ENCODE measurements at places on chromosomes 7 and 10.

DNA sequence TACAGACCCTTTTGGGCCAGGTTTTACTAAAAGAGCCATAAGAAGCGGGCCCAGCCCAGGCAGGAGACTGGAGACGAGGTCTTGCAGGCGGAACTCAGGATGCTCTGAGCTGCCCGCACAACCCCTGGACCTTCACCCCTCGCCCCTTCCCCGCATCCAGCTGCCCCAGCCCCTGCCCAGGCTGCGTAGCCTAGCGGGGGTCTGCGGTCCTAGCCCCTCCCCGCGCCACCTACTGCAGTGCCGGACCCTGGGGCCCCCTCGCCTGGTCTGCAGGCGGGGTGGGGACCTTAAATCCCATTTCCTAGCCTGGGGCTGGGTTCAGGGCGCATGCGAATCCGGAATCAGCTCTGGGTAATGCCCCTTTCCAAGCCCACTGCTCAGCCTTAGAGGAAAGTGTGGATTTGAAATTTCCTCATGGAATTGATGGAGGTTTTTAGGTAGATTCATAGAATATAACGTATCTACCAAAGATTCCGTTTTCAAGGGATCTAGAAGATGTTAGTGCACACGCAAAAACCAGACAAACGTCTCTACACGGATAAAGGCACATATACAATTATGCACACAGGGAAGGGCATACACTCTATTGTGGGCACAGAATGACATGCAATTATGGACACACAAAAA lies 546 bp upstream of the HOXA3 start:
- no peak for DNase-seq

DNA sequence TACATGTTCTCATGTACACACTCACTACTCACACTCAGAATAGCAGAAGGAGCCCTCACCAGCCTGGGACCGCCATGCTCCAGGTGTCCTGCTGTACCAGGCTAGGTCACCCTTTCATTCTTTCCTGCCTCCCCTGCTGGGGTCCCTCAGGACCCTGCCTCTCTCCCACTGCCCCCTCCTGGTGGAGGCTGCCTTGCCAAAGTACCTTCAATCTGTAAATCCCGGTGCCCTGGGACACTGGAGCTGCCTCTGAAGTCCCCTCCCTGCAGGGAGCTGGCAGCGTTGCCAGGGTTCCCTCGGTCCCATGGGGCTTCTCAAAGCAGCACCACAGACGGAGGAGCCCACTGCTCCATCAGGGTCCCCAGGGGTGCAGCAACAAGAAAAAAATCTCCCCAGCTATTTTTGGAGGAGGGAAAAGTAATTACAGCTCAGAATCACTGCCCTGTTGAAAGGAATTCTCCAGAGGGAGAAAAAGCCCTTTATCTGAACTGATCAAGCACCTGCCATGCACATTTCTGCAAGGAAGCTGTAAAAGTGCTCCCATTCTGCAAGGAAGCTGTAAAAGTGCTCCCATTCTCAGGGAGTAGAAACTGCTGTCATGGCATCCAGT lies 259.9 kb downstream of the PTPRN2 start:
- DNase-seq: no peak

DNA sequence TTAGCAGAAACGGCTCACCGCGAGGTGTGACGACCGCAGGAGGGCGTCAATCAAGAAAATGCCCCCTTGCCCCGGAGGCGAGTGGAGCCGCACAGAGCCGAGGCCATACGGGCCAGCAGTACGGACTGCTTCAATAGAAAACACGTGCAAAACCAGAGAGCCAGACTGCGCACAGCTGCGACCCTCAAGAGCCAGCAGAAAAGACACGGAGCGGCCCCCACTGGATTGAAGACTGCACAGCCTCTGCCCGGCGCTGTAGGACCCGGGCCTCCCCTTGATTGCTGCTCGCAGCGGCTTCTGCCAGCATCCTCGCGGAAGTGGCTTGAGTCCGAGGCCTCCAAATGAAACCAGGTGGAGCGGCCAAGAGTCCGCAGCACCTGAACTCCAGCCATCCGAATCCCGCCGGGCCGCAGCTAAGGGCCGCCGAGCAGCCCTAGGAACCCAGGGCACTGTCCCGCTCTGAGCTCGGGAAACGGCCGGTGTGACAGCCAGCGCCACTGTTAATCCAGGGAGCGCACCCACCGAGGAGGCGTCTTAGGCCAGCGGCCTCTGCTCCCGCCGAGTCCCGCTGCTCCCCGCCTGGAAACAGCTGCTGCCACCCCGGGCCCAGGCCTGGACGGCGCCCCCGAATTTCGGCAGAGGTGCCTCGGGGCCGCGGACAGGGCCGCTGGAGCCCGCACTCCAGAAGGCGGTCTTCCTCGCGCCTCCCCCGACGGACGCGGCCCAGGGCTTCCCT lies 660 bp upstream of the HHEX start:
- DNase-seq: no peak

- no peak for DNase-seq
Observed at GRCh38 chr10:119418362-119418761, 124.2 kb downstream of the RGS10 start.

DNA sequence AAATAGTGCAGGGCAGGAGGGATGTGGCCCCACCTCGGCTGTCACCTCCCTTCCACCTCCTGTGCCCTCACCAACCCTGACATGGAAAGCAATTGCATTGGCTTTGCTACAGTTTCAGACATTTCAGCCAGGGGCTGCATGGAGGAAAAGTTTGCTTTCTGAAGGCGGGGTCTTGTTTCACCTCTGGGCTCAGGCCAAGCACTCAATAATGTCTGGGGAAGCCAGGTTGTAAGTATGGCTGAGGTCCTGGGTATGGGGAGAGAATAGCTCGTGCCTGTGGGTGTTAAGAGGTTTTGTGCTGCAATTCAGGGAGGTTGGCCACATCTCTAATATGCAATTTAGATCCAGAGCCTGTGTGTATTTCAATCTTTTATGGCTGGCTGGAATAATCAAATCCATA lies 238.4 kb upstream of the MKI67 start:
- DNase-seq: no peak

DNA sequence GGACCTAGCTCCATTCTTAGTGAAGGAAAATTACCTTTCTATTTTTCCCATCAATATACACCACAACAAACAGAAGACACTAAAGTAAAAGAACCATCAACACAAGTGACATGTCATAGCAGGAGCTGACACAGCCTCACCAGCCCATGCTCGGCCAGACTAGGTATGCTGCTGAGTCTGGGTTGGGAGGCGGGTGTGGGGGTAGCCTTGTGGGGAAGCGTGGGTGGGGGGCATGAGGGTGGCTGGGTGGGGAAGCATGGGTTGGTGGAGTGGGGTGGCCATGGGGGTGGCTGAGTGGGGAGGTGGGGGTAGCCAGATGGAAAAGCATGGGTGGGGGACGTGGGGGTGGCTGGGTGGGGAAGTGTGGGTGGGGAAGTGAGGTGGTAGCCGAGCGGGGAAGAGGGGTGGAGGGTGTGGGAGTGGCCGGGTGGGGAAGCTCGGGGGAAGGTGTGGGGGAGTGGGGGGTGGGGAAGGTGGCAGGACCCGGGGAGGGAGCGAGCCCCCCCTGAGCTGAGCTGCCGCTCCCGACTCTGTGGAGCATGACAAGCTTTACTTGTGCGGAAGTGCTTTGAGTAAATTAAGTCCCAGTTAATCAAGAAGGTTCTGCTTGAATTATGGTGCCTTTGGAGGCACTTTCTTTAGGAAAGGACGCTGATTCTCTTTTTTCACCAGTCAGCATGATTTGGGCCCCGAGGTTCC lies 294.6 kb upstream of the ZNF32 start:
- no peak for DNase-seq

DNA sequence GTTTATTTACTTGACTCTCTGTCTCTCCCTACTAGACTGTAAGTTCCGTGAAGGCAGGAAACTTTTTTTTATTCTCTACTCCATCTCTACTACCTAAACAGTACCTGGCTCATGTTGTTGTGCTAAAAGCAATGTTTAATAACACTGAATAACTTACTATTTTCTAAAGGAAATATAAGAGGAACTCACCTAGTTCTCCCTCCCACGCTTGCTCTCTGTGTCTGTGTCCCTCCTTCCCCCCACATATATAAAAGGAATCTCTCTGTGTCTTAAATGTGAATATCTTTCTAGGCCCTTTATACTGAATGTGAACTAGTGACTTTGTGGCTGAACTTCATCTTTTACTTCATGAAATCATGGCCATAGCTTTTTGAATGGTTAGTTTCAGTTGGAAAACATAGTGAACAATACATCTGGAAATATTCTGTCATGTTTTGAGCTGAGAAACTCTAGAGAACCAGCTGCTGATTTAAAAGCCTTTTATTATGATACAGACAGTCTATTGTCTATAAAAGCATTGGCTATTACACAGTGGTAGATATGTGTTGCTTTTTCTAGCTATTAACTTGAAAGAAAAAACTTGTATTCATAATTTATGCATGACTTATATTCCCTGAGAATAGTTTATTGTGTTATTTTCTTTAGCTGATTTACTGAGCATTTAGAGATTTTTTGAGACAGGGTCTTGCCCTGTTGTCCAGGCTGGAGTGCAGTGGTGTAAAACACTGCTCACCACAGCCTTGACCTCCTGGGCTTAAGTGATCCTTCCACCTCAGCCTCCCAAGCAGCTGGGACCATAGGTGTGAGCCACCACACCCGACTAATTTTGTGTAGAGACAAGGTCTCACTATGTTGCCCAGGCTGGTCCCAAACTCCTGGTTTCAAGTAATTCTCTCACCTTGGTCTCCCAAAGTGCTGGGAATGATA lies 42.5 kb downstream of the VCL start:
- no peak for DNase-seq

DNA sequence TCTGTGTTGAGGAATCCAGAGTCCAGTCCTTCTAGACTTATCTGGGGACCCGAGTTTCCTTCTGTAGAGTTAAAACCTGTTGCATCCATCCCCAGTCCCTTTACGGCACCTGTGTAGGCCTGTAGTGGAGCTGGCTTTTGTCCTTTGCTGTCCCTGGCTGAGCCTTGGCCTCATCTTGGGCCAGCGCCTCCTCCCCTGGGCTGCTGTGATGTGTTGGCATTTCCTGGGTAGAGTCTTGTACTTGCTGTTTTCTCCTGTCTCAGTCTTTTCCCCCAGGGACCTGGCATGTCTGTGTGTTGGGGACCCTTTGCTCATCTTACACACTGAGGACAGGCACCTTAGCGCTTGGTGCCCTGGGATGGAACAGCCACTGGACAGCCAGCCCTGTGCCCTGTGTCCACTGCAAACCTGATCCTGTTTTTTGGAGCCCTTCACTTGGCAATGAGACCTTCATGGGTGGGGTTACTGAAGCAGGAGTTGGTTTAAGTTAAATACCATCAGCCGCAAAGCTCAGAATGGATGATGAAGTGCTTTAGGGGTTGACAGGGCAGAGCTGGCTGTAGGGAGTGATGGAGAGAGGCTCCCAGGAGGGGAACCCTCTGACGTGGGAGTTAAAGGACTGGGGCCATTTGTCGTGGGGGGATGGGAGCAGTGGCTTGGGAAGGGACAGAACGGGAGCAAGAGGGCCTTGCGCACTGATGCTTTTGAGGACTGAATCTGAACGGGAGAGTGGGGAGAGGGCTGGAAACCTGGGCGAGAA lies 50.9 kb downstream of the CUX1 start:
- no peak for DNase-seq

DNA sequence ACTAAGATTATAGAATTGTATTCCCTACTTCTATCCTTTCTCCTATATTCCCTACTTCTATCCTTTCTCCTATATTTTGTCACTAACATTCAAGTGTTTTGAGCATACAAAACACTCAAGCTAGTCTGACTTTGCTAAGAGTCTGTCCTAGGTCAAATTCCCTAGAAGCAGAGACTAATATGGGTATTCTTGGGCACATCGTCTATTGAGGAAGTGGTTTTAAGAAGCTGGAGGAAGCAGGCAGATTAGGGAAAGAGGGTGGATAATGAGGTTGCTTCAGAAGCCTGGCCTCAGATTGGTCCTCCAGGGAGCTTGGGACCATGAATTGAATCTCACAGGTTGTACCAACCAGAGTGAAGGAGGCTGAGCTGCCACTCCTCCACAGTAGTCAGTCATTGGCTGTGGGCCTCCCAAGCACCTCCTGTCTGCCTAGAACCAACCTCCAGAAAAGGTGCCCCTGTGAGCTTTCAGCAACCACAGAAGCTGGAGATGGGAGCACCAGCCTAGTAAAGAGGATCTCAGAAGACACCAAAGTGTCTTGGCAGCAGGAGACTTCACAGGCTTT lies 295.9 kb upstream of the PHF14 start:
- DNase-seq: no peak

DNA sequence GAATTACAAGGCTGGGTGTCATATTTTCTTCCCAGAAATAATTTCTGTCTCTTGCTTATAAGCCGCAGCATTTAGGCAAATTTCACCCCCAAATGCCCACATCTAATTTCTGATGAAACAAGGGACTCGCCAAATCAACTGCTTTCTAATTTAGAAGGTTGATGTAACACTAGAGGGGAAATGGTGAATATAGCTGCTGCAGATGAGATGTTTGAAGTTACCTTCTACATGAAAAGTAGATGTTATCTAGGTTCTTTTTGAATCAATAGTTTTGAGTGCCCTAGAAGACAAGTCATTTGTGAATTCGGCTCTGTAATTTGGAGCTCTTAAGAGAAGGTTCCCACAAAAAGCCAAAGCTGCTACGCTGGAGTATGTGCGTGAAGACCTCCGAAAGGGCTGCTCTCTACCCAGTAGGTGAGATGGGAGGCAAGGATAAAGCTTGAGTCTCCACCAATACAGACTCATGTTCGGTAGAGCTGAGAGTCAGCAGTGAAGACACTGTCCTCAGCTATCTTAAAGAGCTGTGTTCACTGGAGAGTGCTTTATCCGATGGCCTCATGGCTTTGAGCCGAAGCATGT lies 99.5 kb downstream of the FANK1 start:
- no peak for DNase-seq

- no peak for DNase-seq
Observed at GRCh38 chr10:5975641-5976473, 1.5 kb downstream of the IL15RA start.

- DNase-seq: no peak
Observed at GRCh38 chr7:106139265-106140251, 27.4 kb upstream of the SYPL1 start.

DNA sequence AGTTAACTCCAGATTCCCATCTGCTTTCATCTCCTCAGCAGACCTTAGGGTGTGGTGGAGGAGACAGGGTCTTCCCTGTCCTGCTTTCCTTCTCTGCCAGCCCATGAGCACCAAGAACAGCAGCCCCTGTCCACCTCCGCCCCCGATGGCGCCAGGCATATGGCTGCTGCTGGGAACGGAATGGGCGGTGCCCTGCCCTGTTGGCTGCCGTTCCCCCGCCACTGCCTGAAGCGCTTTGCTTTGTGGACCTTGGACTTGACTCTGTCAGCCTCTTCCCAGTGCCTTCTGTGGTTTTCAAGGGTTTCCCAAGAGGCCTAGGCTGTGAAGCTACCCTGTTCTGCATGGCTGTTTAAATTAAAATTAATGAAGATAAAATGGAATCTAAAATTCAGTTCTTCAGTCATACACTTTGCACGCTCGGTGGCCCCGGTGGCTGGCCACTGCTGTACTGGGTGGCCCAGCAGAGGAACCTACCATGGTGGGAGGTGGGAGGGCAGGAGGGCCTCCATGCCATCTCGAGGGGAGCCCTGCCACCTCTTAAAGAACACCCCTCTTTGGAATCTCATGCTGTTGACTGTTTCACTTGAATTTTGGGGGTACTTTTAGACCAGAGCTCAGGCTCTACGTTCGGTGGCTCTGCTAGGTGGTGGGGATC lies 78.7 kb downstream of the NKX6-2 start:
- no peak for DNase-seq
